ENCODE measurements at places on chromosomes 1 and 21. TPM values are rescaled to one million over a fixed set of nuclear protein-coding genes. Genes with fewer than 3 reads are reported as not detected.

- H3K36me3 ChIP-seq, result no peaks in the 10 kb centered on the region
- H3K4me3 ChIP-seq, result peak within 1 kb of the TSS; percentile 64
- H3K27me3 ChIP-seq, result no peaks in the 10 kb centered on the region
- DNase-seq, result peak; percentile 63
Observed at GRCh38 chr1:56644919-56645676, at the start of gene PRKAA2. Gene PRKAA2 (plus strand): TSS chr1:56645314. CDS start chr1:56645388, 74 bp downstream.

GRCh38 chr1:213666922-213667321 lies 320.9 kb upstream of the PROX1 start:
- H3K27me3 ChIP-seq, result no peaks in the 10 kb centered on the region
- no peak overlapping the region for H3K4me3 ChIP-seq
- H3K27ac ChIP-seq, result no peak overlapping the region
- no peaks in the 10 kb centered on the region for H3K4me1 ChIP-seq
- no peaks in the 10 kb centered on the region for H3K36me3 ChIP-seq

GRCh38 chr1:98839840-98840239 lies 164.8 kb downstream of the PLPPR5 start:
- no peaks in the 10 kb centered on the region for H3K36me3 ChIP-seq
- H3K4me3 ChIP-seq, result no peak overlapping the region
- DNase-seq, result no peak
- H3K4me1 ChIP-seq, result no peaks in the 10 kb centered on the region
- no peak overlapping the region for H3K27ac ChIP-seq

The WNT4 gene
- total RNA-seq, result 0.83 TPM

The AP4B1 gene
- 10.0 TPM for total RNA-seq

DNA sequence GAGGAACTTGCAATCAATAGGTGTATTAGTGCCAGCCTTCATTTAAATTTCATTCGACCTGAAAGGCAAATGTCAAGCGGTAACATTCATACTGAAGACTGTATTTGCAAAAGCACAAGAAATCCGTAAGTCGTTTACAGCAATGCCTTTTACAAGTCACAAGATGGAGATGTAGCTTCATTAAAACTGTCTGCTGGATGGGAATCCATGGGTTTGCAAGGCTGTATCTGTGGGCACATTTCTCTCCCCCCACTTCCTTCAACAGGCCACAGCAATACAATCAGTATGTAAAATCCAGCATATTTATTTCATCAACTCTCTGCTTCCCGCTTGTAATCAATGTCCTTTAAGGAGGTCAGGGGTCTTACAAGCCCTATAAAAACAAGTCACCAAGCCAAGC lies 147.1 kb downstream of the SLC45A1 start:
- H3K4me1 ChIP-seq, result no peaks in the 10 kb centered on the region
- no peak for DNase-seq
- H3K36me3 ChIP-seq, result no peaks in the 10 kb centered on the region
- H3K27ac ChIP-seq, result no peak overlapping the region
- no peaks in the 10 kb centered on the region for H3K27me3 ChIP-seq

The NHLH1 gene
- 0.26 TPM for total RNA-seq

- H3K36me3 ChIP-seq, result no peaks in the 10 kb centered on the region
- DNase-seq, result peak; percentile 48
- H3K27ac ChIP-seq, result no peak overlapping the region
- H3K27me3 ChIP-seq, result no peaks in the 10 kb centered on the region
Observed at GRCh38 chr1:87953732-87954344, 625.2 kb downstream of the LMO4 start.

The B3GALT5 gene
- 0.09 TPM for total RNA-seq

DNA sequence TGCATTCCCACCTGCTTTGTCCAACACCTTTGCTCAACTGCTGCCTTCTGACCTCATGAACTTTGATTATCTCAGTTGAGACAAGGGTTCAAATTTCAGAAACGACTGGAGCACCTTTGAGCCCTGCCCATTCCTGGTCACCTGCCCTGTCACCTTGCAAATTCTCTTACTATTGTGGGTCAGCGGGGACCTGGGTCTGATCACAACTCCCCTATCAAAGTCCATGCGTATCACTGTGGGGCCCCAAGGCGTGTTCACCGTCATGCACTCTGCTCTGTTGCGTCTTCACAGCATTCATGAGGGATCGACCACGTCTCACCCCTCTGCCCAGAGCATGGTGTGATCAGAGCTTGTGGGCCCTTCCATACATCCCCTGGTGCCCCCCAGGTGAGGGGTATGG lies 12.9 kb downstream of the PTPRF start:
- H3K4me1 ChIP-seq, result peaks cover 36% of the 10 kb centered on the region
- no peak for DNase-seq
- H3K4me3 ChIP-seq, result no peak overlapping the region
- H3K36me3 ChIP-seq, result peaks cover 23% of the 10 kb centered on the region

GRCh38 chr1:228209657-228210056 lies 1.8 kb downstream of the OBSCN start:
- no peaks in the 10 kb centered on the region for H3K36me3 ChIP-seq
- no peaks in the 10 kb centered on the region for H3K27me3 ChIP-seq
- no peak for DNase-seq

The C8B gene
- not detected for total RNA-seq

The VAV3 gene
- 1.7 TPM for total RNA-seq

DNA sequence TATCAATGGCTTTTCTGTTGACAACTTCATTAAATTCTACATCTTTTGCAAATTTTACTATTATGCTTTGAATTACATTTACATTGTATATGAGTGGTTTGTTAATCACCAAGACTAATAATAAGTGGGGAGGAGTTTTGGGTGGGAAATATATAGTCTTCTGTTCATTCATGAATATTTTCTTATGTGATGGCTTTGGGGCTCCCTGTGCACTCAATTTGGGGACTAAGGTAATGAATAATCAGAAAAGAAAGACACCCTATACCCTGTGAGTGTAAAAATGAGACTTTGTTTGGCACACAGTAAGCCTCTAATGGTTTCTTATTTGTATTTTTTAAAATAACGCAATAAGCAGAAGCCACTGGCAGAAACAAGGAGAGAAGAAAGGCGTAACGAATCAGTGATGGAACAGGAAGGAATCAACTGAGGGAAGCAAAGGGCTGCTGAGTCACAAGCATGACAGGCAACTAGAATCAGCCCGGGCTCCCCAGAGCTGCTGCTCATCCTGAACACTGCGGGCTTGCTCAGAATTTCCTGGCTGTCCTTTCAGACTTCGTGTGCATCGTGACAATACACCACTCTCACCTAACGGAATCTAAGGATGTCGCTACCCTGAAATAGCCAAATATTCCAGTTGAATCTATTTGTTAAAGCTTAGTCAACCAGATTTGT lies 20.8 kb upstream of the RGS2 start:
- no peak for DNase-seq
- no peak overlapping the region for H3K4me3 ChIP-seq
- no peaks in the 10 kb centered on the region for H3K4me1 ChIP-seq
- H3K27me3 ChIP-seq, result no peaks in the 10 kb centered on the region
- no peak overlapping the region for H3K27ac ChIP-seq
- no peaks in the 10 kb centered on the region for H3K36me3 ChIP-seq

The MROH9 gene
- total RNA-seq, result not detected

GRCh38 chr1:17955302-17956285 lies 152.0 kb upstream of the IGSF21 start:
- no peaks in the 10 kb centered on the region for H3K4me1 ChIP-seq
- no peaks in the 10 kb centered on the region for H3K36me3 ChIP-seq
- peaks cover 60% of the 10 kb centered on the region for H3K27me3 ChIP-seq
- H3K27ac ChIP-seq, result no peak overlapping the region
- no peak for DNase-seq
- H3K4me3 ChIP-seq, result no peak overlapping the region

- no peak overlapping the region for H3K27ac ChIP-seq
- 0 out of 2 replicates have a peak, but pooled peaks cover 6% of the 10 kb centered on the region for H3K36me3 ChIP-seq
- no peaks in the 10 kb centered on the region for H3K27me3 ChIP-seq
Observed at GRCh38 chr1:197691816-197692215, 83.5 kb downstream of the DENND1B start.

The CFAP107 gene
- not detected for total RNA-seq

The RIPK4 gene
- 30.1 TPM for total RNA-seq

The AKR7A3 gene
- total RNA-seq, result 2.5 TPM

GRCh38 chr1:38014171-38014570 lies 1.6 kb downstream of the UTP11 start:
- peaks cover 15% of the 10 kb centered on the region for H3K4me1 ChIP-seq
- no peak overlapping the region for H3K27ac ChIP-seq
- no peak for DNase-seq
- peak overlapping the region; percentile 69 for H3K4me3 ChIP-seq

DNA sequence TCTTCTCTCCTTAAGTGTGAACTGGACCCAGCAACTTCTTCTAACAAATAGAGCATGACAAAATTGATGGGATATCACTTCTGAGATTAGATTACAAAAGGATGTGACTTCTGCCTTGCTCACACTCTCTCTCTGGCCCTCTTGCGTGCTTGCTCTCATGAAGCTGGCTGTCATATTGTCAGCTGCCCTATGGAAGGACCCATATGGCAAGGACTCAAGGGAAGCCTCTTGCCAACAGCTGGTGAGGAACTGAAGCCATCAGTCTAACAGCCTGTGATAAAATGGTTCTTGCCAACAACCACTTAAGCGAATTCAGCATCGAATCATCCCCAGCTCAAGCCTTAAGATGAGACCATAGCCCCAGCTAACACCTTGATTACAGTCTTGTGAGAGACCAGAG lies 4.8 kb upstream of the TLR5 start:
- H3K4me1 ChIP-seq, result peaks cover 19% of the 10 kb centered on the region
- H3K27me3 ChIP-seq, result no peaks in the 10 kb centered on the region

DNA sequence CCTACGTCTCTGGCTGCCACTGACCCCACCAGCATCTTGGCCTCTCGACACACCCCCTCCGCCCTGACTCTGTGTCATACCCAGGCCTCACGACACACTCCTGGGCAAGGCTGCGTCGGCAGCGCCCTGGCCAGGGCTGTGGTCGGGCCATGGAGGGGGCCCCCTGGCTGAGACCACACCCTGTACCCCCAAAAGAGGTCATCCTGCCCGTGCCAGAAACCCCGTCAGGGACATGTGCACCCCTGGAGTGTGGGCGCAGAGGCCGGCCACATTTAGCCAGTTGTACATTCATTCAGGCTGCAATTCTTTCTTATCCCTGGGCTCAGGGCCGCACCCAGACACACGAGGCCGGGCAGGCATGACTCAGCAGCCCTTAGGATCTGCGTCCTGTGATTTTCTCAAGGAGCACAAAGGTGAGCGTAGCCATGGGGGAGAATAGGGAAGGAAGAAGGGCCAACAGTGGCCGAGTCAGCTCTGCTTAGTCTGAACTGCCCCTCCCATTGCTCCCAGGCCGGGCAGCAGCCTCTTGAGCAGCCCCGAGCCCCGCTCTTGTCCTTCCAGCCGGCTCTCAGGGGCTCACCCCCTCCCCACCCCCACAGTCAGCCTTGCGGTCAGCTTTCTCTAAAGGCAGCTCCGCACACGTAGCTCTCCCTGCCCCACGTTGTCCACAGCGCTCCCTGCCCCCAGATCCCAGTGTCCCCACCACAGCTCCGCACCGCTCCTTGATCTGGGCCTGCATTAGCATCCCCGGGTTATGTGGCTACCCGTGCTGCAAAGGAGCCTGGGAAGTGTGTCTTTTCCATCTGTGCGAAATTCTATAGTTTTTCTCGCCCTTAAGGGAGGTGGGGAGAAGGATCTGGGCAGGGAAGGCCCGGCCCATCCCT lies 7.9 kb downstream of the CSTB start:
- peak; percentile 84 for DNase-seq
- H3K4me1 ChIP-seq, result peaks cover 33% of the 10 kb centered on the region
- peak overlapping the region; percentile 98 for H3K27ac ChIP-seq
- H3K36me3 ChIP-seq, result peaks cover 3% of the 10 kb centered on the region

GRCh38 chr21:17859661-17860060 lies 40.5 kb upstream of the C21orf91 start:
- no peak for DNase-seq
- no peak overlapping the region for H3K4me3 ChIP-seq
- H3K36me3 ChIP-seq, result no peaks in the 10 kb centered on the region
- no peaks in the 10 kb centered on the region for H3K27me3 ChIP-seq

The C4BPA gene
- total RNA-seq, result not detected

DNA sequence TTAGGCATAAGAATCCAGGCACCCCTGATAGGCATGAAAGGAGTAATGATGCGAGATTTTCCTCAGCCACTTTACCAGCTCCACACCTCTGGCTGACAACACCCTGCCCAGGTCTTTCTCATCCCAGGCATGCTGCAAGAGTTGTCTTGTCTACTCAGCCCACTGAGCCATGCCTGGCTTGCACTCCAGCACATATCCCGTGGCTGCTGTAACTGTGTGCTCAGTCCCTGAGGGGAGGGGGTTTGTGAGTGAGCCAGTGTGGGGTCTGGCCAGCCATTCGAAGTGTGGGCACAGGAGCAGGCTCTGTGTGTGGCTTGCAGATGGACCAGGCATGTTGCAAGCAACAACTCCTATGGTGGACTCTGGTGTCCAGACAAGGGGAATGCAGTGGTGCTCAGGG lies 529.6 kb downstream of the ADGRL2 start:
- H3K27ac ChIP-seq, result no peak overlapping the region
- H3K27me3 ChIP-seq, result no peaks in the 10 kb centered on the region
- H3K4me3 ChIP-seq, result no peak overlapping the region
- no peaks in the 10 kb centered on the region for H3K4me1 ChIP-seq
- H3K36me3 ChIP-seq, result no peaks in the 10 kb centered on the region
- DNase-seq, result no peak

DNA sequence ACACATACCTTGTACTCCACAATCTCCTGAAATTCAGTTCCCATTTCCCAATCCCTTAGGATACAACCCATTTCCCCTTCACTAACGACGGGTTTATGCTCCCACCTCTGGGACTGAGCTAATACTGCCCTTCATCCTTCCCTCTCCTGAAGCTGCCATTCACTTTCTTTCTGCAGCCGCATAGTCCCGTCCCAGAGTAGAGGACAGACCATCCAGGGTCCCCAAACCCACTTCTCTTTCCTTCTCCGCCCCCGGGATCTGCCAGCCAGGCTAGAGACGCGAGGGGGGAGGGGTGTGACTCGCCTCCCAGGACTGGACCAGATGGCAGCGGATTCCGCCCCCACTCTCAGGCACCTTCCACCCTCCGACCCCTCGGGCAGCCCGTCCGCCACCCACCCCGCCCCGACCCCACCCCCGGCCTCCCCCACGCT lies 679 bp downstream of the ABL2 start:
- DNase-seq, result no peak
- peak overlapping the region; percentile 39 for H3K27ac ChIP-seq
- H3K4me1 ChIP-seq, result peaks cover 29% of the 10 kb centered on the region
- peak overlapping the region; percentile 96 for H3K4me3 ChIP-seq
- H3K27me3 ChIP-seq, result no peaks in the 10 kb centered on the region

GRCh38 chr1:185427264-185427663 lies 110.2 kb upstream of the IVNS1ABP start:
- H3K4me3 ChIP-seq, result no peak overlapping the region
- DNase-seq, result no peak
- H3K4me1 ChIP-seq, result no peaks in the 10 kb centered on the region
- H3K27me3 ChIP-seq, result no peaks in the 10 kb centered on the region
- H3K36me3 ChIP-seq, result no peaks in the 10 kb centered on the region

The PGLYRP3 gene
- not detected for total RNA-seq

DNA sequence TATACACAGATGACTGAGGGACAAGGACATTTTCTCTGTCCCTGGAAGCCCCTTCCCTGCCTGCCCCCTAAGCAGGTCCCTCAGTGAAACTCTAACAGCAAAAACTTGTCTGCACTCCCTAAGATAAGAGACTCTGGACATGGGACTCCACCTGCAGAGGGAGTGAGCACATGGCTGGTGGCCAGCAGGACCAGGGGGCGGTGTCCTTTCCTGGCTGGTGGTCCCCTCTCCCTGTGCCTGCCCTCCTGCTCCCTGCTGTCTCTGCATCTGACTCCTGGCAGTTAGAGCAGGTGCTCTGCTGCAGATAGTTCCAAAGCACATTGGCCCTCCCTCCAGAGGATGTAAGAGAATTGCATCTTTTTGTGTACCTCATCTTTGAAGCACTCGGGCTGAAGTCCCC lies 215.5 kb downstream of the GRIK3 start:
- no peak overlapping the region for H3K27ac ChIP-seq
- H3K4me3 ChIP-seq, result no peak overlapping the region
- peaks cover 48% of the 10 kb centered on the region for H3K27me3 ChIP-seq
- no peaks in the 10 kb centered on the region for H3K4me1 ChIP-seq
- DNase-seq, result no peak
